ENCODE measurements at places on chromosomes 1 and 21. TPM values are rescaled to one million over a fixed set of nuclear protein-coding genes. Genes with fewer than 3 reads are reported as not detected.

DNA sequence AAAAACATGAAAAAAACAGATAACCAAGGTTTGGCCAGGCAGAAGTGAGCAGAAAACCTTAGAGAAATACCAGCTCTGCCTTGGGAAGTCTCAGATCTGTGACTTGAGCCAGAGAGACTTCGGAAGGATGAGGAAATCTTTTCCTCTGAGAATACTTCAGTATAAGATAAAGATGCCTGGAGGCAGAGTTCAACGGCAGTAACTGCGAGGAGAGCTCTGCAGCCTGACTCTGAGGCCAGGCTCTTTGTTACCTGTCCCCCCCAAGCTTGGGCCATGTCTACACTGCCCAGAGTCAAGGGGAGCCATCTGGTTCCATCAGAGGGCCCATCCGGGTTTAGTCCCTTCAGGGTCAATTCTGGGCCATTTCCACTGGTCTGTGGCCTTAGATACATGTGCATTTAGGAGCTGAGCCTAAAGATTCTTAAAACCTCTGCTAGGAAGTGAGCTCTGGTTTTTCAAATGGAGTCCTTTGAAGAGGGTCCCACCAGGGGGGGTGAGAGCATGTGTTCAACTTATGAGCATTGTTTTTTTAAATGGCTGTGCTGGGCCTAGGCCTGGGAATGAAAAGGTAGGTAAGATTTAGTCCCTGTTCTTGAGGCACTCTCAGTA lies 8.7 kb downstream of the KIRREL1 start:
- no peak for DNase-seq

DNA sequence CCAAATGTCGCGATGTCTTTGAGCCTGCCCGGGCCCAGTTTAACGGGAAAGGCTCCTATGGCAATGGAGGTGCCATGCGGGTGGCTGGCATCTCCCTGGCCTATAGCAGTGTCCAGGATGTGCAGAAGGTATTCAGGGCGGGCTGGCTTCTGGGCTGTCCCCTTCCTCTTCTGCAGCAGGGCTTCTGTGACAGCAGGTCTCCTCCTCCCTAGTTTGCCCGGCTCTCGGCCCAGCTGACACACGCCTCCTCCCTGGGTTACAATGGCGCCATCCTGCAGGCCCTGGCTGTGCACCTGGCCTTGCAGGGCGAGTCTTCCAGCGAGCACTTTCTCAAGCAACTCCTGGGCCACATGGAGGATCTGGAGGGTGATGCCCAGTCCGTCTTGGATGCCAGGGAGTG lies 3.0 kb downstream of the ADPRS start:
- DNase-seq: no peak

DNA sequence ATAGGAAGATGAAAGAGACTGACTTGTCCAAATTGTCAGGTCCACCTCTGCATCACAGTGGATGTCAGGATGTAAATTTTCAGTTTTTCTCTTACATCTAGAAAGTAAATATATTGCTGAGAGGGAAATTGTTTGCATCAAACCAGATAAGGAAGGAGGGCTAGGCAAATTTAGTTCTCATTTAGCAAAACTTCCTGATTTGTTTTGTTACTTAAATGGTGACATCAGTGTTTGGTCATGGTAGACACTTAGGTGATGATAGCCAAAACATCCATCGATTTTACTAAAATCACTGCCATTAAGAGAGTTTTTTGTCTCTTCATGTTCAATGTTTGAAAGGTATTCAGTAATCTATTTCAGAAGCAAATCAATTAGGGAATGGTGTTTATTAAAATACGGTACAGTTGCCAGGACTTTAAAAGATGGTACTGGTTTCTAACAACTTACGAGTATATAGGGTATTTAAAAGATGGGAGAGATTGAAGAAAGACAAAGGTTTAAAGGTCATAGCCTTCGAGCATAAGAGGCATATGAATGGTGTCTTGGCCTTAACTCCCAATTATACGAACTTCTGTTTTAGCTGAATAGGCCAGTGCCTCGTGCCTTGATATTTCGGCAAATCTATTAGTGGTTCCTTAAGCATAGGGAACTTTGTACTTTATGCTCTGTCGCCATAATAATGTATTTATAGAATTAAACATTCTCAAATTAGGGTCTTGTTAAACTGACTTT lies 3.0 kb downstream of the IER5 start:
- DNase-seq: no peak

DNA sequence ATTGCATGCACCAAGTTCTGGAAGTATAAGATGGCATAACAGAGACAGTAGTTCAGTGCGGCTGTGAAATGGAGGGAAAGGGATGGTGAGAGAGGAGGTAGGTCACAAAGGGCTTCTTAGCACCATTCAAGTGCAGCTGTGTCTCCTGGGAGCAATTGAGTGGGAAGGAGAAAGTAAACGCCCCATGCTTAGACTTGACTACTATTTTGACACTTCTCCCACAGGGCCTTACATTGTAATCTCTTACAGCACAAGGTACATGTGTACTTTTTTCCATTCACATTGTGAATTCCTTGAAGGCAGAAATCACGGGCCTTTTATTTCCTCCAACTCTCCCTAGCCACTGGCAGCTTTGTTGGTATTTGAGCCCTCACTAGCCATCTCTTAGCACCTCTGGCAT lies 239.6 kb upstream of the FOXD3 start:
- no peak for DNase-seq

GRCh38 chr21:15566703-15567102 lies 163.1 kb upstream of the USP25 start:
- no peak for DNase-seq

- DNase-seq: no peak
These were observed 103.6 kb upstream of the RAB4A start for GRCh38 chr1:229167318-229167717.

- no peak for DNase-seq
These were observed 4.5 kb downstream of the C1orf232 start for GRCh38 chr1:26164036-26164860.

DNA sequence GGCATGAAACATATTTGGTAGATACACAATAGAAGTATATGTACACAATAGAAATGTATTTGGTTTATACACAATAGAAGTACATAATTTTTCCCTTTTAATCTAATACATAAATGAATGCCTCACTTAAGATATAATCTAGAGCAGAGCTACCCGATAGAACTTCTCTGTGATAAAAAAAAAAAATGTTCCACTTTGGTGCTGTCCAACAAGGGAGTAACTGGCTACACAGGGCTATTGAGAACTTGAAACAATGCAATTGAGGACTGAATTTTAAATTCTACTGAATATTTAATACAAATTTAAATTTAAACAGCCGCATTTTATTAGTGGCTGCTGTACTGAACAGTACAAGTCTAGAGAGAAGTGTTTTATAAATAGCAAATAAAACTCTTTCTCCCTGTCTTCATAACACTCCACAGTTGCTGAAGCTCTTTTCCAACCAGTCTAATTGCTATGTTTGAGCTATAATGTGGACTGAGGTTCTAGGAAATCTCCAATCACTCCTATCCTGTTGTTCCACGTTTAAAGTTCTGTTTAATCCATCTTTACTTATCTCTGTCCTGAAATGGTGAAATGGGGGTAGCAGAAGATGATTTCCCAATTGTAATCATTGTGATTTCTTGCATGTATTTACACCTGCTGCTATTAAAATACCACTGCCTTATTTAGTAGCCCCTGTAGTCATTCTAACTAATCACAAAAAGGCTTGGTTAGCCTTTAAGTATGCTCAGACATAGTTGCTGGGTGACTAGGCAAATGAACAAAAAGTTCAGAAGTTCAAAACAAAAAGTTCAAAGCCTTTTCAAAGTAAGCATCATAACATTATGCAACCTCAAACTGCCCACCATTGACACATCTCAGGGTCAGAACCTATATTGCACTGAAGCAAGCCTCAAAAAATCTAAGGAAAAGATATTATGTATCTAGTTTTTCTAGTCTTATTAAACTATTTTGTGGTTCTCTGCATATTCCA lies 192.3 kb upstream of the C1orf87 start:
- no peak for DNase-seq

DNA sequence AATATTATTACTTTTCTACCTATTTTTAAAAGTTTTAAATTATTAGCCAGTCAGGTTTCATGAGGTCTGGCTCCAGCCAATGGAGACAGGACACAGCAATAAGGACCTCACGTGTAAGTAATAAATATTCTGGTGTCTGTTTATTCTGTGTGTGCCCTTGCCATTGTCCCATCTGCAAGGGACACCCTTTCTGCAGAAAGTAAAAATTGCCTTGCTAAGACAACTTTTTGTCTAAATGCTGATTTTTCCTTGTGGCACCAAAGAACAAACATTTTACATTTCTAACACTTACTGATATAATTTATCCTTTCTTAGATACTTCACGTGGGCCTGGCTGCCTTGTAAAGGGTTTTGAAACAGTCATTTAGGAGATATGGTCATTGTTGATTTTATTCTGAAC lies 29.4 kb downstream of the OVAAL start:
- DNase-seq: no peak

GRCh38 chr1:20604678-20605077 lies 15.8 kb downstream of the CDA start:
- no peak for DNase-seq

DNA sequence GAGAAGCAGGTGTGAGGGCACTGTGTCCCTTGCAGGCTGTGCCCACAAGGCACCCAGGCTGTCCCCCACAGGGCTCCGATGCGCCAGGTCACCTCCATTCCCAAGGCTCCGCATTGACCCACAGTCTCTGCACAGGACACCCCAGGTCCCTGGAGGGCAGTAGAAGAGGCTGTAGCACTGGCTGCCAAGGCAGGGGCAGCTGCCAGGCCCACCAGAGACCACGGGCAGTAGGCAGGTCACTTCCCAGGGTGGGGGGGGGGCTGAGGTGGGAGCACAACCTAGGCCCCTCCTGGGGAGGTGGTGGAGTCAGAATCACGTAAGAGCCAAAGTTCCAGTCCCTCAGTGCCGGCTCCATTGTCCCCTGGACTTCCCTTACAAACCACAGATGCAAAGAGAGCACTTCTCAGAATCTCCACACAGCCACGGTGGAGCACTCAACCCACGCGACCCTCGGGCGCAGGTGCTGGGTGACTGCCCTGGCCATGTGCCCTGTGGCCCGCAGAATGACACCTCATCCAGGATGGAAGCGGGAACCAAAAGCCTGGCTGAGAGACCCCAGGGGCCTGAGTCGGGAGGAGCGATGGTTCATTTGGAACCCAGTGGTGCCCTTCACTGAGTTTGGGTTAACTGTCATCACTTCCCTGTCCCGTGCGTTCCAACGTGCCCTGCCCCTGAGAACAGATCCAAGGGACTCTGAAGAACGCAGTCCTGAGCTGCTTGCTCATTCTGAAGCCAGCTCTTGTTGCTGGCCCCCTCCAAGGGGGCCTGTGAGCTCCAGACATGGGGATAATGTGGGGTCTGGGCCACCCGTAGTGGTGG lies 69.7 kb upstream of the PDE9A start:
- DNase-seq: no peak

- DNase-seq: no peak
These were observed 7.2 kb upstream of the PIGC start for GRCh38 chr1:172451002-172451443.

- no peak for DNase-seq
These were observed 100.8 kb downstream of the RRAGC start for GRCh38 chr1:38758820-38759219.

DNA sequence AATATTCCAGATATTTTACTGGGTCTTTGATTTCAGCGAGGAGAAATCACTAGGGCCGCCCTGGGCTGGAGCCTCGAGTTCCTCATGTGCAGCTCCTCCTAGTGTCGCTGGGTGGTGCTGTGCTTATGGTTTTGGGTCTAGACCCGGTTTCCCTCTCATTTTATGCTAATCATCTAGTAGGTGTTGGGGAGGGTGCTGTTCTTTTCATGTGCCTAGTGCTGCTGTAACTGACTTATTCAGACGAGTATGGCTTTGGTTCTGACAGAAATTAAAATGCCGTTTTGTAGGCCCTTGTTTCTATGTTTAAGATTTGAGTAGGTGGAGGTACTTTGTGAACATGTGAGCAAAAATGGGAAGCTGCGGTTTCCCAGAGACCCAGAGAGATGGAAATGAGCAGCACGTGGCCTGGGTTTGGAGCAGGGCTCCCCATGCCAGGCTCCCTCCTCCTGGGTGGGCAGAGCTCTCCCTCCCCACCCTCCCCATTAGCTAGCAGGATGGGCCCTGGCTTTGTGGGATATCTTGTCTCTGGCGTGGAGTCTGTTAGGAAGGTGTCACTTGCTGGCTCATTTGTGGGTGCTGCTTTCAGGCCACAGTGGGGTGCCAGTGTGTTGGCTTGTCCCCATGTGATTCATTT lies 74.0 kb upstream of the GPR88 start:
- no peak for DNase-seq

DNA sequence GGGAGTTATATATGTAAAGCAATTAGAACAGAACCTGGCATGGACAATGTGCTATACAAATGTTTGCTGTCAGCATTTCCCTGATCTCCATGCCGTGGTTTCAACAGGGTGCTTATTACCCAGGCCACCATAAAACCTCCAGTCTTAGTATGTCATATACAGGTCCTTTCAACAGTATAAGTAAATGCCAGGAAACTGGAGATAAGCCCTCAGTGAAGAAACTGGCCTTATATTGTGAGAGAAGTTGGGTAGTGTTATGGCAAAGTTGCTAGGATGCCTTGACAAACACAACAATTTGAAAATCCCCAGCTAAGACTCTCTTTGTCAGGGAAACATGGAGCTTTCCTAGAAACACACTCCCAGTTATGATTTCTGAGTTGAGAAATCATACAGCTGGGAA lies 850.2 kb upstream of the ADAMTS5 start:
- no peak for DNase-seq

DNA sequence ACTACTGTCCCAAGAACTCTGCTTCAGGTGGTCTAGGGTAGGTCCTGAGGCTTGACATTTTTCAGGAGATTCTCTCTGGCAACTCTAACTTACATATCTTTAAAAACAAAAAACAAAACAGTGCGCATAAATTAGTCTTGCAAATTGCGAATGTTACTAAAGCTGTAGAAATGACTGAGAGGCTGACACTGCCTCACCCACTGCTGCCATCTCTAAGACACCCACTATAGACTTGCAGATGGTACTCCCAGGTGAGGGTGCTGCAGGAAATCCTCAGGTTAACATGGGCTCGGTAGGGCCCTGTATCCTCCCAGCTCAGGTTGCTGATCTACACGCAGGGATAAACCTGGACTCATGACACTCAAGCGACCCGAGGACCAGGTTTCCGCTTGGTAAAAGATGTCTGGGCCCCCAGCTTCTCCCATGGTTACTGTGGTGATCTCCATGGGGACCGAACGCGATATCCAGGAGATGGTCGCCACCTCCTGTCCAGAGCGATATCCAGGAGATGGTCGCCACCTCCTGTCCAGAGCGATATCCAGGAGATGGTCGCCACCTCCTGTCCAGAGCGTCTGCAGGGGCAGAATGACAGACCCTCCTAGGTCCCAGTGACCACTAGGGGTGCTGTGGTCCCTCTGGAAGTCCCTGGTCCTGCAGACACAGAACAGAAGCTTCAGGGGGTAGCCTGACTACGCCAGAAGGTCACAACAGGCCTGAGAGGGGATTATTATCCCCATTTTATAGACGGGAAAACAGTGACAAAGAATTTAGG lies 16.2 kb upstream of the LY9 start:
- no peak for DNase-seq

MTMR11 gene
- 20.9 TPM for total RNA-seq

NUF2 gene
- 21.5 TPM for total RNA-seq

C1orf146 gene
- total RNA-seq: not detected

HIVEP3 gene
- total RNA-seq: 2.8 TPM

LCE1C gene
- not detected for total RNA-seq

ARHGAP29 gene
- 72.0 TPM for total RNA-seq

LINGO4 gene
- total RNA-seq: 0.16 TPM

Measured in urinary bladder (tissue), 4 donors.